Glutamatergic neuron (in vitro differentiated cells): ENCODE measurements at places on chromosomes 5 and 9. TPM values are rescaled to one million over a fixed set of nuclear protein-coding genes. Genes with fewer than 3 reads are reported as not detected.

The LRRC26 gene
- 0.98 TPM for total RNA-seq

The C5orf58 gene
- total RNA-seq = not detected

The SCGB3A2 gene
- total RNA-seq = 1.2 TPM

The CTNND2 gene
- 134 TPM for total RNA-seq

The DNAI1 gene
- 1.2 TPM for total RNA-seq

The IGFBPL1 gene
- total RNA-seq = 590 TPM

The NMUR2 gene
- total RNA-seq = not detected

The SFXN1 gene
- 67.7 TPM for total RNA-seq

The PCDHA6 gene
- total RNA-seq = 29.8 TPM

The GADD45G gene
- 124 TPM for total RNA-seq

The NR5A1 gene
- not detected for total RNA-seq

The PCDHGA6 gene
- 6.3 TPM for total RNA-seq

The ABO gene
- not detected for total RNA-seq

The C5orf46 gene
- not detected for total RNA-seq

The SSNA1 gene
- total RNA-seq = 37.3 TPM

The EFNA5 gene
- 158 TPM for total RNA-seq

The SLC25A46 gene
- total RNA-seq = 38.1 TPM

The LMBRD2 gene
- 32.8 TPM for total RNA-seq

The C9orf153 gene
- total RNA-seq = 0.27 TPM

The SEMA6A gene
- total RNA-seq = 424 TPM

The FABP6 gene
- total RNA-seq = 7.7 TPM

The C9orf72 gene
- total RNA-seq = 53.9 TPM

The CARTPT gene
- not detected for total RNA-seq

The LECT2 gene
- not detected for total RNA-seq

The HEMGN gene
- total RNA-seq = not detected

The RMRP gene
- 35,708 TPM for total RNA-seq

The IL33 gene
- total RNA-seq = not detected

The PCDHGA2 gene
- 3.0 TPM for total RNA-seq

The PALM2AKAP2 gene
- total RNA-seq = 1.0 TPM

The SMIM33 gene
- not detected for total RNA-seq

The PTGDS gene
- not detected for total RNA-seq

The FAXDC2 gene
- total RNA-seq = 0.66 TPM

The SLC36A2 gene
- not detected for total RNA-seq

The SLC6A19 gene
- total RNA-seq = not detected

The ECSCR gene
- not detected for total RNA-seq

The RASGRF2 gene
- total RNA-seq = 1.4 TPM

The MTAP gene
- total RNA-seq = 48.1 TPM

The MOCS2 gene
- total RNA-seq = 19.2 TPM

The PGM5 gene
- not detected for total RNA-seq

The ZNF608 gene
- total RNA-seq = 161 TPM

The SPINK7 gene
- not detected for total RNA-seq

The GLDC gene
- 42.9 TPM for total RNA-seq

The IRX1 gene
- total RNA-seq = 69.3 TPM

The ADAMTS12 gene
- total RNA-seq = 0.54 TPM

The MGAT1 gene
- 45.6 TPM for total RNA-seq

The DMRTA1 gene
- 30.1 TPM for total RNA-seq

The PRLR gene
- total RNA-seq = not detected

The EGFL7 gene
- 8.1 TPM for total RNA-seq

The STARD4 gene
- 71.2 TPM for total RNA-seq

The PCDHGA11 gene
- total RNA-seq = 12.5 TPM

The LRRC19 gene
- total RNA-seq = not detected

The TAS2R1 gene
- total RNA-seq = not detected

The JAKMIP2 gene
- 88.2 TPM for total RNA-seq

The TRIO gene
- 281 TPM for total RNA-seq

The ZNF79 gene
- total RNA-seq = 10.0 TPM

The DHFR gene
- 23.5 TPM for total RNA-seq
